ENCODE measurements at places on chromosomes 2 and 18.

DNA sequence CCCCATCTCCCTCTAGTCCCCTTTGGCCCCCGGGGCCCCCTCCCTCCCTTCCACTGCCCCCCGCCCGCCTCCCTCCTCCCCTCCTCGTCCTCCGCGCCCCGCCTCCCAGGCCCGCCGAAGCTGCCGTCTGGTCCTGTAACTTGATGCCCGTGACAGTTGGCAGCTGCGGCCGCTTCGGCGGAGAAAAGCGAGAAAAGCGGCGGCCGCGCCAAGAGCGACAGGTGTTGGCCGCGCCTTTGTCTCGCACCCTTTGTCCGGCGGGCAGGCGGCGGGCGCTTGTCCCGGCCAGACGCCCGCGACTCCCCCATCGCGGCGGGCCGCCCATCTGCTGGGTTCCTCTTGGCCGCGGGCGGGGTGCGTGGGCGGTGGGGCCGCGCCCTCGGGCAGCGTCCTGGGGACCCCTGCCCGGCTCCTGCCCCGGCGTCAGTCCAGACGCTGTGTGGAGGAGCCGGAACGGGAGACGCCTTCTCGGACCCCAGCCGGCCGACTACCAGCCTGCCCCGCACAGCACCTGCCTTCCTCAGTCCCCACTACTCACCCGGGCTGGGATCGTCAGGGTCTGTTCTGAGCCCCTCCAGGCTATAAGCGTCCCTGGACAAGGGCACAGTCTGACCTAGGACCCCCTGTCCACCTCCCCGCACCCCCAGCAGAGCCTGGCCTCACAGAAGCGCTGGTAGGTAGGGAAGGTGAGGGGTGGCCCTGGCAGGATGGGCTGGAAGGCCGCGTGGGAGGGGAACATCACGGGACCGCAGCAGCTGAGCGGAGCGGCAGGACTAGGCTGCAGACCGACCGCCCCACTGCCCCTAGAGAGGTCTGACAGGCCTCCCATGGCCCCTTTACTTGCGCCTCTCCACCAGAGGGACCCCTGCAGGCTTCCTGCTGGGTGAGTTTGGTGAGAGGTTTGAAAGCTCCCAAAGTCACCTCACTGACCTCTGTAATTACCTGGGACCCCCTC, 1.2 kb upstream of the HES6 start:
- peak; percentile 69 for DNase-seq

DNA sequence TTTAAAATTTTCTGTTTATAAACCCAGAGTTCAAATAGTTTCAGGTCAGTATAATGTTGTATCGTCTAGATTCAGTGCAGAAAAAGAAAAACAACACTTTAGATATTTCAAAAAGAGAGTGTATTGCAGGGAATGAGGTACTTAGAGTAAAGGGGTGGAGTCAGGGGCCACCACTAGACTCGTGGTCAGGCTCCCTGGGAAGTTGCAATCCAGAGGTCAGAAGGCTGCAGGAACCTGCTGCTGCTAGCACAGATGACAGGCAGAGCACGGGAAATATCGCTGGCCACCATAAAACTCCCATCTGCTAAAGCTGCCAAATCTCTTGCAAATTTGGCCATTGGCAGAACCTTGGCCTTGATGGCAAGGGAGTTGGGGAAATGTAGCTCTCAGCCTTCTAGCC, 64.6 kb downstream of the THNSL2 start:
- DNase-seq = no peak

GRCh38 chr2:16127276-16127940, 187.1 kb downstream of the MYCN start:
- DNase-seq = no peak

DNA sequence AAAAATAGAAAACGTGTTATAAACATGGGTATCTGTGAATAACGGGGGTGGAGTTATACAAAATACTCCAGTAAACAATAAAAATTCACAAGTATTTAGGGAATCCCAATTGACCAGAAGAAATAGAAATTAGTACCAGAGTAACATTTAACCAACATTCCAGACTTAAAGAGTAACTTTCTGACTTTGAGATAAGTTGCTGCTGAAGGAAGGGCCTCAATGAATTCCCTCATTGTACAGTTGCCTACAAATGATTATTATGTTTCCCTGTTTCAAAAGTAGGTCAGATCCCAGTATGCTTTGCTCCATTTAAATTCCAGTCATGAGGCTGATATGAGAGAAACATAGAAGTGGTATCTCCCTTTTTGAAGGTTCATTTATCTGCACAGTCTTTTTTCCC, 88.3 kb upstream of the KCNH7 start:
- DNase-seq = no peak

- no peak for DNase-seq
Measured at GRCh38 chr2:233822101-233822771, 32.1 kb downstream of the HJURP start.

GRCh38 chr2:189338115-189338514, 103.2 kb upstream of the WDR75 start:
- DNase-seq = no peak

- DNase-seq = no peak
Measured at GRCh38 chr2:88760819-88761598, 69.5 kb downstream of the RPIA start.

- no peak for DNase-seq
Measured at GRCh38 chr2:67671464-67672450, 274.6 kb downstream of the ETAA1 start.

GRCh38 chr2:52500561-52500960, 1267.0 kb upstream of the CHAC2 start:
- DNase-seq = no peak

DNA sequence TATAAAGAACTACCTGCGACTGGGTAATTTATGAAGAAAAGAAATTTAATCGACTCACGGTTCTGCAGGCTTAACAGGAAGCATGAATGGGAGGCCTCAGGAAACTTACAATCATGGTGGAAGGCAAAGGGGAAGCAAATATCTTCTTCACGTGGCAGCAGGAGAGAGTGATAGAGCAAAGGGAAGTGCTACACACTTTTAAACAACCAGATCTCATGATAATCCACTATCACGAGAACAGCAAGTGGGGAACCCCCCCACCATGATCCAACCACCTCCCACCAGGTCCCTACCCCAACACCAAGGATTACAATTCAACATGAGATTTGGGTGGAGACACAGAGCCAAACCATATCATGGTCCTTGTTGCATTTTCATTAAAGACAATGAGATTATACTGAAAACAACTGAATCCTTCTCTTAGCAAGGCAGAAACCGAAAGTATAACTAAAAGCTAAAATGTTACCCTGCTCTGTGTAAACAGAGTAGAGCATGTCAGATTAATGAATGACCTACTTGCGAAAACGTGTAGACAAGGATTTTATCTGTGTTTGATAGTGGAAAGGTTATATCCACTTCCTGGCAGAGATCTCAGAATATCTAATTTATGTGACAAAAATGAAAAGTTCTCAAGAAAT, 60.1 kb upstream of the RBBP8 start:
- no peak for DNase-seq

GRCh38 chr18:26438980-26439379, 109.4 kb downstream of the KCTD1 start:
- DNase-seq = peak; percentile 10

DNA sequence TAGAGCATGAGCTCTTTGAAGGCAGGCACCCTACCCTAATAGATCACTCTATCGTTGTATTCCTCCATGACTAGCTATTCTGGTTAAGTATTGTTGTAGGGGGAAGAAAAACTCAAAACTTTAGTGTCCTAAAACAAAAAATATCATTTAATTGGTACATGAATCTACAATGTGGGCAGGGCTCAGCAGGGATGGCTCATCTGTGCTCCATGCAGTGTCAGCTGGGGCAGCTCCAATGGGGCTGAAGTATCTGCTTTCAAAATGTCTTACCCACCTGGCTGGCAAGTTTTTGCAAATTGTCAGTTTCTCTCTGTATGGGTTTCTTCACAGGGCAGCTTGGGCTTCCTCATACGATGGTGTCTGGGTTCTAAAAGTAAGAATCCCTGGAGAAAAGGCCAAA, 83.2 kb upstream of the ITGA6 start:
- no peak for DNase-seq

DNA sequence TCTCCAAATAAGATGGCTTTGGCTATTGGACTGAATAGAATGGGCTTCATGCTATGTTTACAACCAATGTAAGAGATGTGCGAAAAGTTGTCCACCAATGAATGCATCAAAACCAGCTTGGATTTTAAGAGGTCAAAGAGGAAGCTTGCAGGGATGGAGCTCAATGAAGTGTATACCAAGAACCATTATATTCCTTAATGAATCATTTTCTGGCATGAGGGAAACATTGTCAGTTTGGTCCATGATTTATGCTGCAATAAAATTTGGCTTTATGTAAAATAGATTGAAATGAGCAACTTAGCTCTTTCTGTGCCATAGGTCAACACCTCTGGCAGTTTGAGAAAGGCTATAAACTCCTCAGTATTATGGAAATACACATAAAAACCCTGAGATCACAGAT, 107.3 kb downstream of the SH3BP4 start:
- DNase-seq = no peak

All from hematopoietic multipotent progenitor cell treated with erythropoietin and hydrocortisone succinate and interleukin-3 and kit ligand, for 6 days (in vitro differentiated cells).